Chondrocyte (in vitro differentiated cells): ENCODE measurements at places on chromosomes 1 and 21.
A peak's percentile ranks its signal among the peaks of the same experiment; 100 is the strongest.

DNA sequence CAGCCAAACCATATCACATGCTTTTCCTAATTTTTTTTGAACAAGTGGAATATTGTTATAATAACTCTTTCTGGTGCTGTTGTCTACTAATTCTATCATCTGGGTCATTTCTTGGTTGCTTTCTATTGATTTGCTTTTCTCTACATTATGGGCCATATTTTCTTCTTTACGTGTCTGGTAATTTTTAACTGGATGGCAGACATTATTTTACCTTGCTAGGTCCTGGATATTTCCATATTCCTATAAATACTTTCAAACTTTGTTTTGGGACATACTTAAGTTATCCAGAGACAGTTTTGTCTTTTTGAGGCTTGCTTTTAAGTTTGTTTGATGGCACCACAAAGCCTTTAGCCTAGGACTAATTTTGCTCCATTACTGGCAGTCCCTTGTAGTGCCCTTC is 11.3 kb downstream of the HS2ST1 start:
- no peak overlapping the region for H3K4me3 ChIP-seq
- H3K4me1 ChIP-seq: peaks cover 12% of the 10 kb centered on the region
- peaks cover 4% of the 10 kb centered on the region for H3K36me3 ChIP-seq
- no peak overlapping the region for H3K27ac ChIP-seq
- no peak for DNase-seq
- H3K27me3 ChIP-seq: no peaks in the 10 kb centered on the region

- H3K36me3 ChIP-seq: peaks cover 1% of the 10 kb centered on the region
- H3K27ac ChIP-seq: peak overlapping the region; percentile 78
- peaks cover 10% of the 10 kb centered on the region for H3K4me1 ChIP-seq
- peaks cover 2% of the 10 kb centered on the region for H3K27me3 ChIP-seq
- H3K4me3 ChIP-seq: no peak overlapping the region
Measured at GRCh38 chr1:164794356-164794755, 235.4 kb downstream of the PBX1 start.

DNA sequence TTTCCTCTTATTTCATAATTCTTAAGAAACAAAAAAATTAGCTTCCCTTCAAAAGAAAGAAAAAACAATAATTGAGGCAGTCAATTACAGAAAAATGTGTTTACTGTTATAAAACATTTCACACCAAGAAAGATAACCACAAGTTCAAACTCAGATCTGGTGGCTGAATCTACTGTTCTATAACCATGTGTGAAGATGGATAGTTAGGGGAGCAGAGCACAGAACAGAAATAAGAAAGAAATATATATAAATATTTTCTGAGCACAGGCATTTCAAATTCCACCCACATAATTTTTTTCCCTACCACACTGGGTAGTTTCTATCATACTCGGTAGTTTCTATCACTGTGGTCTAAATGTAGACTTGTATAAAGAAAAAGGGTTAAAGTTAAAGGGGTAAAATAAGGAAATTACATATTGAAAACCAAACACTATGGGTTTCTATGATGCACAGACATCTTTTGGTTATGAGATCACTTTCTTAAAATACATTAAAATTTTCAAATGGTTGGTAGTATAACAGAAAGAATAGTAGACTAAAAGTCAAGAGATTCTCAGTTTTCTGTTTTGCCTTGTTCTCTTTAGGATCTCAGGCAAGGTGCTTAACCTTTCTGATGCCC is 10.8 kb downstream of the LYST start:
- DNase-seq: no peak
- H3K4me3 ChIP-seq: no peak overlapping the region
- H3K27ac ChIP-seq: peak overlapping the region; percentile 67
- H3K27me3 ChIP-seq: no peaks in the 10 kb centered on the region
- H3K36me3 ChIP-seq: no peaks in the 10 kb centered on the region
- peaks cover 39% of the 10 kb centered on the region for H3K4me1 ChIP-seq

- H3K4me3 ChIP-seq: no peak overlapping the region
- H3K27ac ChIP-seq: no peak overlapping the region
- H3K36me3 ChIP-seq: no peaks in the 10 kb centered on the region
- no peak for DNase-seq
Measured at GRCh38 chr1:202158810-202159533, 1.4 kb downstream of the PTPN7 start.
